ENCODE measurements at places on chromosomes 1 and 21. TPM values are rescaled to one million over a fixed set of nuclear protein-coding genes. Genes with fewer than 3 reads are reported as not detected.

The TEX38 gene
- not detected for polyA plus RNA-seq

The PRAMEF14 gene
- polyA plus RNA-seq, result not detected

The KRTAP12-2 gene
- not detected for polyA plus RNA-seq

The PLEKHG5 gene
- polyA plus RNA-seq, result 1.7 TPM

The SLAMF9 gene
- polyA plus RNA-seq, result not detected

The PAX7 gene
- polyA plus RNA-seq, result not detected

The TLR5 gene
- 2.9 TPM for polyA plus RNA-seq

The C1orf141 gene
- polyA plus RNA-seq, result not detected

The CDC42BPA gene
- polyA plus RNA-seq, result not detected

The FCRL5 gene
- not detected for polyA plus RNA-seq

The MSH4 gene
- not detected for polyA plus RNA-seq

The GREM2 gene
- polyA plus RNA-seq, result 2.1 TPM

The LAD1 gene
- polyA plus RNA-seq, result not detected

The TNFRSF4 gene
- 63.2 TPM for polyA plus RNA-seq

The CAPN9 gene
- polyA plus RNA-seq, result not detected

The DISP3 gene
- not detected for polyA plus RNA-seq

The HMGB4 gene
- polyA plus RNA-seq, result not detected

The OR2T4 gene
- not detected for polyA plus RNA-seq

The DCST1 gene
- not detected for polyA plus RNA-seq

The S100A9 gene
- polyA plus RNA-seq, result 8.0 TPM

The PCP4 gene
- not detected for polyA plus RNA-seq

The OR10Z1 gene
- not detected for polyA plus RNA-seq

The ESRRG gene
- not detected for polyA plus RNA-seq

The LCE2C gene
- polyA plus RNA-seq, result not detected

The CRYBG2 gene
- polyA plus RNA-seq, result 0.27 TPM

The BSND gene
- not detected for polyA plus RNA-seq

The ITGB3BP gene
- polyA plus RNA-seq, result 25.7 TPM

The TMEM79 gene
- polyA plus RNA-seq, result 7.3 TPM

The NUCKS1 gene
- 9.0 TPM for polyA plus RNA-seq

The CCDC181 gene
- not detected for polyA plus RNA-seq

The ISG15 gene
- polyA plus RNA-seq, result 309 TPM

The METTL18 gene
- polyA plus RNA-seq, result 31.0 TPM

The POU3F1 gene
- not detected for polyA plus RNA-seq

The WDR64 gene
- polyA plus RNA-seq, result not detected

The ARHGAP30 gene
- 63.4 TPM for polyA plus RNA-seq

The PTPRC gene
- polyA plus RNA-seq, result 915 TPM

The CFHR3 gene
- polyA plus RNA-seq, result not detected

Data from CD4-positive, alpha-beta memory T cell (primary cell).